ENCODE measurements at places on chromosomes 12 and 14.

DNA sequence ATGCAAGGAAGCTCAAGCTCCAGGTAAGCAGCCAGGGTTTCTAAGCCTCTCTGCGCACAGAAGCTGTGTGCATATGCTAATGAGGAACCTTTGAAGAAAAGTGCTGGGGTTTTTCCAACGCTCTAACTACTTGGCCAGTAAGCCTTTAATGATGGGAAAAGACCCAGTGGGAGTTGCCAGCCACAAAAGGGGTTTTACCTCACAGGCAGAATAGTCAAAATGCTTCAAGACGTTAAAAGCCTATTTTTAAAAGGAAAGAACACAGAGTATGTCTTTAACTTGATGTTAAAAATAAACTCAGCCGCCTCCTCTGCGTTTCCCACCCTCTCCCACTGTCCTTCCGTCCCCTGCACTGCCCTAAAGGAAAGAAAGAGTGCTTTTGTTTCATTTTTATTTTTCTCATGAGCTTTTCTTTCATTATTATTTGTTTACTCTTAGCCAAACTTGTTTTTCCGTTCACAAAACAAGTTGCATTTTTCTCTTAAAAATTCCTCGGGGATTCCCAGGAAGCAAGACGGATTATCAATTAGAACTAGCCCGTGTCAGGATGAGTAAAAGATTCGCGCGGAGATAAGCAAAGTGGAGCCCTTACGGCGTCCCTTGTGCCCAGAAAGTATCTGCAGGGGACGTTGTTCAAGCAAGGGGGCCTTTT, 209.8 kb upstream of the NUDT4 start:
- DNase-seq: no peak

GRCh38 chr12:6828781-6829535, 751 bp downstream of the P3H3 start:
- no peak for DNase-seq

GRCh38 chr12:40063414-40063813, 42.5 kb downstream of the SLC2A13 start:
- DNase-seq: no peak

DNA sequence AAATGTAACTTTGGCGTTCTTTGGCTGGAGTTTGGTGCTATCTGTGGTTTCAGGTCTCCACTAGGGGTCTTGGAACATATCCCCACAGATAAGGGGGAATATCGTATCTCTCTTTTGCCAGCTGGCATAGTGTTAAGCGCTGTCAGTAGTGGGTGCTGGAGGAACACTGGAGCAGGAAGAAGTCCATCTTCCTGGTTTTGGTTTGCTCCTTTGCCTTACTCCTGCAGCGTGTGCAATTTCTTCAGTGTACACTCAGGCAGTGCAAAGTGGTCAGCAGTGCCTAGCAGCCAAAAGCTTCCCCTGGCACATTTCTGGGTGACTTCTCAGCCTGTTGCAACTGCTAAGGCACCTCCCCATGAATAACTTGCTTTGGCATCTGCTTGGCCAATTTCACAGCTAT, 11.7 kb upstream of the RIPK3 start:
- no peak for DNase-seq

DNA sequence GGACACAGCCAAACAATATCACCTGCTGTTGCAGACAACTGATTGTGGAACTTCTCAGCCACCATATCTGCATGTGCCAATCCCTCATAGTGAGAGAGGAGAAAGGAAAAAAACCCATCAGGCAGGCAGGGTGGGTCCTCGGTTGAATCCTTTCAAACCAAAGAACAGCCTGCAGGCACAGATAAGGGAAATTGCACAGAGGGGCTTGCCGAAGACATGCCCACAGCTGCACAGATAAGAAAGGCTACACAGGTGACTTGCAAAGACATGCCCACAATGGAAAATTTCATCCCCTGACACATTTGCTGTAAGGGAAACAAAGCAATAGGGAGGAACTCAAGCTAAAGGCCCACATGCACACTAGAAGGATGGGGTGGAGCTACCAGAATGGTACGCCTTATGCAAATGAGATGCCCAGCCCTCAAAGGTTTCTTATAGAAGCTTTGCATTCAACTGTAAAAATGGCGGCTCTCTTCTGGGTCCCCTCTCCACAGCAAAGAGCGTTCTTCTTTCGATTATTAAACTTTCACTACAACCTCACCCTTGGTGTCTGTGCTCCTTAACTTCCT, 170.0 kb upstream of the TMPO start:
- no peak for DNase-seq

DNA sequence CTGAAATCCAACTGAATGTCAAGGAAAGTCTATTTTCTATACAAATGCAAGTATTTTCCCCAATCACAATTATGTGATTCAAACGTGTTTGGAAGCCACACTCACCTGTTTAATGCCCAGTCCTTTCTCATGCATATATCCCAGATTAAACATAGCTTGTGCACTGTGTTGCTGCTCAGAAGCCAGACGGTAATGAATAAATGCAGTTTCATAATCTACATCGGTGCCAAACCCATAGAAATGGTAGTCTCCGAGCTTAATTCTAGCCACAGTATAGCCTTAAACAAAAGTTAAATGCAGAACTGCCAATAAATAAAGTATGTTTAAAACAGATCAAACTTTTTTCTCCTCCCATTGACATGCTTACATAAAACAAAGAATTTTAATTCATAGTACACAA, 49.5 kb downstream of the SEL1L start:
- no peak for DNase-seq

- no peak for DNase-seq
These were observed 5.7 kb upstream of the TNS2 start for GRCh38 chr12:53044052-53044581.

- DNase-seq: no peak
These were observed 19.1 kb downstream of the ANKRD9 start for GRCh38 chr14:102490456-102490855.

- DNase-seq: no peak
These were observed 19.6 kb upstream of the LRP1-AS start for GRCh38 chr12:57166971-57167371.

GRCh38 chr14:70697701-70698100, 56.0 kb downstream of the TTC9 start:
- DNase-seq: no peak

GRCh38 chr12:84661786-84662185, 250.8 kb downstream of the SLC6A15 start:
- DNase-seq: no peak

DNA sequence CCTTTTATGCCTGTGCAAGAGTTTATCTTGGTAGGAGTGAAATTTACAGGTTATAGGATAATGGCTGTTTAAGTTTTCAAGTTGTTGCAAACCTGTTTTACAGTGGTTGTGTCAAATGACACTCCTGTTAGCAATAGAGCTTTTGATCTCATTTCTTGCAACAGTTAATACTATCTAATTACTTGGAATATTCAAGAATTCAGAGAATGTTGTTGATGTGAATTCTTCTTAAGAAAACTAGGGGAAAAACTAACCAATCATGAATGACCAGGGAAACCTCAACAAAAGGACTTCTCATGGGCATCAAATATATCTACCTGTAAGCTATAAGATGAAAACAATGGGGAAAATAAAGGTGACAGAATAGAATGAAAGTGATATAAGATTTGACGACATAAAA, 85.0 kb downstream of the IPO8 start:
- no peak for DNase-seq

DNA sequence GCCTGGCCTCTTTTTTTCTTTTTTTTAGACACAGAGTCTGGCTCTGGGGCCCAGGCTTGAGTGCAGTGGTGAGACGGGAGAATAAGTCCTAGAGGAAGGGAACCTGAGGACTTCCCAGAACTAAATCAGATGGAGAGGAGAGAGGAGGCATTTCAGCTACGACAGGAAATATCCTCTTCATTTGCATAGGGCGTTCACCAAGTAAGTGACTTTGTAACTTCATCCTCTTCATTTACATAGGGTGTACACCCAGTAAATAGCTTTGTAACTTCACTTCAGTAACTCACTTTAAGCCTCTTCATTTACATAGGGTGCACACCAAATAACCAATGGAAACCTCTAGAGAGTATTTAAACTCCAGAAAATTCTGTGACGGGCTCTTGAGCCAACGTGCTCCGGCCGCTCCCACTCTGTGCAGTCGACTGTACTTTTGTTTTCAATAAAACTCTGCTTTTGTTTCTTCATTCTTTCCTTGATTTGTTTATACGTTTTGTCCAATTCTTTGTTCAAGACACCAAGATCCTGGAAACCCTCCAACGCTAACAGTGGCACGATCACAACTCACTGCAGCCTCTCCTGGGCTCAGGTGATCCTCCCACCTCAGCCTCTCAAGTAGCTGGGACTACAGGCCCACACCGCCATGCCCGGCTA, 21.4 kb upstream of the ANKRD9 start:
- no peak for DNase-seq

GRCh38 chr12:71950819-71951218, 12.2 kb downstream of the TPH2 start:
- DNase-seq: no peak

DNA sequence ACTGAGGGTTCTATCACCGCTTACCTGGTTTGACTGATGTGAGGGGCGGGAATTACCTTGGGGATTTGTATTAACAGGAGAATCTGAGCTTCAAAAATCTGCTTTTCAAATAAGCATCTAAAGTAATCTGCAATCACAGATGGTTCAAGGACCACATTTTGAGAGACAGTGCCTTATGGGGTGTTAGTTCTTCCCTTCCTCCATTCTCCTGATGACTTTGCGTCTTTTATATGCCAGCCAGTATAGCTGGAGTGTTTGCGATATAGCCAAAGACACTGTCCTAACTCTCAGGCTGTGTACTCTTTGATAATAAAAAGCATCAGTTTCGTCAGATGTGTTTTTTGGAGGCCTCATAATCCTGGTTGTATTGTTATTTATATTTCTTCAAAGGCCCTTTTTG, 39.5 kb downstream of the PPHLN1 start:
- DNase-seq: no peak

GRCh38 chr12:64323476-64324225, 66.9 kb downstream of the C12orf56 start:
- DNase-seq: no peak

- no peak for DNase-seq
These were observed 340.2 kb downstream of the MED13L start for GRCh38 chr12:115936997-115937916.

- no peak for DNase-seq
These were observed 229.7 kb downstream of the SLC25A21 start for GRCh38 chr14:36942522-36943245.

DNA sequence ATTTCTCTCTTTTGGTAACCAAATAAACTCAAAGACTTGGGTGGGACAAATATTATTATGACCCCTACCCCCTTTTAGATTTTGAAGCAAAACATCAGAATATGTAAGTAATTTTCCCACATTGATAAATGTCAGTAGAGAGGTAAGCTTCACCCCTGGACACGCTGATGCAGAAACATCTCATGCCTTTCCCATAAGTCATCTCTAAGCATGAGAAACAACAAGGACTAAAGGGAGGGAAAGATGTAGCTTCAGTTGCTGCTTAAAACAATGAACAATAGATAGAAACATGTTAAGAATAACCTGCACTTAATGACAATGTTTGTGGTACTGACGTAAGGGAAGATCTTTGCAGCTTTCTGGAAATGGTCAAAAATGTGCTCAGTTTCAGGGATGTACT, 56.3 kb upstream of the SLC8A3 start:
- DNase-seq: no peak

GRCh38 chr14:56379956-56380355, 199.6 kb upstream of the TMEM260 start:
- DNase-seq: no peak

GRCh38 chr12:69630191-69630590, 19.5 kb upstream of the LRRC10 start:
- DNase-seq: no peak

DNA sequence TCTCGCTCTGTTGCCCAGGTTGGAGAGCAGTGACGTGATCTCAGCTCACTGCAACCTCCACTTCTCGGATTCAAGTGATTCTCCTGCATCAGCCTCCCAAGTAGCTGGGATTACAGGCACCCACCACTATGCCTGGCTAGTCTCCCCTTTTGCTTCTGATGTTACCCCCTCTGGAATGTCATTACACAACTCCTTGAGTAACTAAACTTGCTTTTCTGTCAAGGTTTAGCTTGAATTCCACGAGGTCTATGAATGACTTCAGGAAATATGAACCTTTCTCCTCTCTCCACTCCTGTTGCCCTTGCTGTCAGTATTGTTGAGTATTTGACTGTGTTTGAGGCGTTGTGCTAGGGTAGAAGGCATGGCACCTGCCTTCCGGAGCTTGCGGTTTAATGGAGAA, 16.8 kb upstream of the RTRAF start:
- no peak for DNase-seq

- DNase-seq: no peak
These were observed 135.3 kb downstream of the AEBP2 start for GRCh38 chr12:19574601-19575000.

- no peak for DNase-seq
These were observed 24.9 kb upstream of the MED13L start for GRCh38 chr12:116302166-116303058.

DNA sequence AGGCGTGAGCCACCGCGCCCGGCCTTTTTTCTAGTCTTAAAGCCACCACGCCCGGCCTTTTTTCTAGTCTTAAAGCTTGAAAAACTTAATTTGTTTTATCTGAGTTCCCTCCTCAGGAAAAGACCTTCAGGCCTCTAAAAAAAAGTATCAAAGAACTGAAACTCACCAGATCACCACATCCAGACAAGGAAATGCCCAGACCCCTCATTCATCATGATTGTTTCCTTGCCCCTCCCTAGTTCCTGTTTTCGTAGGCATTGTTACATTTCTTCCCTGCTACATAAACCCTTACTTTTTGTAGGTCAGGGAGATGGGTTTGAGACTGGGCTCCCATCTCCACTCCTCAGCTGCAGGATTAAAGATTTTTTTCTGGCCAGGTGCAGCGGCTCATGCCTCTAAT, 21.1 kb upstream of the VWF start:
- no peak for DNase-seq

GRCh38 chr14:100979079-100979478, 75.6 kb upstream of the RTL1 start:
- no peak for DNase-seq

DNA sequence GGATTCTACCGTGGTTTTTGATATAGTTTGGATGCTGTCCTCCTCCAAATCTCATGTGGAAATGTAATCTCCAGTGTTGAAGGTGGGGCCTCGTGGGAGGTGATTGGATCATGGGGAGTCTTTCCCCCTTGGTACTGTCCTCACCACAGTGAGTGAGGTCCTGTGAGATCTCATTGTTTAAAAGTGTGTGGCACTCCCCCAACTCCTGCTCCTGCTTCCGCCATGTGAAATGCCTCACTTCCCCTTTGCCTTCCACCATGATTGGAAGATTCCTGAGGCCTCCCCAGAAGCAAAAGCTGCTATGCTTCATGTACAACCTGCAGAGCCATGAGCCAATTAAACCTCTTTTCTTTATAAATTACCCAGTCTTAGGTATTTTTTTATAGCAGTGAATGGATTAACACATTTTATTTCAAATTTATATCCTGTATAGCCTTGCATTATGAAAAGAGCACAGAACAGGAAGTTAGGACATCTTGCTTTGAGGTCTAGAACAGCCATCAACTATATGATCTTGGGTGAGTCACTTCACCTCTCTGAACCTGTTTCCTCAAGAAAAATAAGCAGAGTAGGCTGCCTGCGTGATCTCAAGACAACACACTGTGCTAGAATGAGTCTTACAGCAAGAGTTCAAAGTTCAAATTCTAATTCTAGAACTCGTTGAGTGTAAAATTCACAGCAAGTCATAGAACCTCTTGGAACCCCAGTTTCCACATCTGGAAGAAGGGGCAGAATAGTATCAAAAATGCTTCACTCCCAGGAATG, 160.9 kb upstream of the EEA1 start:
- no peak for DNase-seq

GRCh38 chr12:22372277-22372837, 37.9 kb upstream of the ST8SIA1 start:
- DNase-seq: no peak

GRCh38 chr14:83196236-83196635, 1662.6 kb upstream of the SEL1L start:
- DNase-seq: no peak

All from right renal cortex interstitium (tissue), 3 donors.